ENCODE measurements at places on chromosomes 4 and X.

GRCh38 chr4:8101213-8102075, 57.2 kb downstream of the ABLIM2 start:
- DNase-seq: peak; percentile 37

- DNase-seq: peak; percentile 59
These were observed 436.2 kb downstream of the FAT4 start for GRCh38 chr4:125750828-125751466.

GRCh38 chr4:145451895-145452294, 29.8 kb upstream of the SMAD1 start:
- no peak for DNase-seq

DNA sequence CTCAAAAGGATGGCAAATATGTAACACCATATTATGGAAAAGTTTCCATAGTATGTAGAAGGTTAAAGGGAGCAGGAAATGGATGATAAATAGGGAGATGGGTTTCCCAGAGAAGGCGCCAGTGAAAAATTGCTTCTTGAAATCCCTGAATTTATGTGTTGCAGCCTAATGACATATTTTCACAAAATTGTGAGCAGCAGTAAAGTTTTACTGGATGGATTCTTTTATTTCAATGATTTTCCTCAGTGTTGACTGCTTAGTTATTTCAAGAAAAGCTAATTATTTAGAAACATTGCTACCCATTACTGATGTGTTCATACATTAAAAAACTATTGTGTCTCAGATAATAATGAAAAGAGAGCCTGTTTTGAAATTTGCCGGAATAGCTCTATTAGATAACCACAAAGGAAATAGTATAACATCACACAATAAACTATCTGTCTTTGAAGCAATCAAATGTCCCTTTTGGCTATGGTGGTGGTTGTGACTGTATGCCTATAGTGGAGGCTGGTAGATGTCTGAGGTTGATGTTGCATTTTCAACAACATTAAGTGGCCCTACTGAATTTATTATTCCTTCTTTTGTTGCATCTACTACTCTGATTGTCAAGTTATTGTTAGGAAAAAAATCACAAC, 169.9 kb upstream of the HAND2 start:
- no peak for DNase-seq

- peak; percentile 75 for DNase-seq
These were observed 315.2 kb upstream of the SLIT2 start for GRCh38 chr4:19936476-19936875.

Data from adipocyte (in vitro differentiated cells).